ENCODE measurements at places on chromosomes 7 and 10.

DNA sequence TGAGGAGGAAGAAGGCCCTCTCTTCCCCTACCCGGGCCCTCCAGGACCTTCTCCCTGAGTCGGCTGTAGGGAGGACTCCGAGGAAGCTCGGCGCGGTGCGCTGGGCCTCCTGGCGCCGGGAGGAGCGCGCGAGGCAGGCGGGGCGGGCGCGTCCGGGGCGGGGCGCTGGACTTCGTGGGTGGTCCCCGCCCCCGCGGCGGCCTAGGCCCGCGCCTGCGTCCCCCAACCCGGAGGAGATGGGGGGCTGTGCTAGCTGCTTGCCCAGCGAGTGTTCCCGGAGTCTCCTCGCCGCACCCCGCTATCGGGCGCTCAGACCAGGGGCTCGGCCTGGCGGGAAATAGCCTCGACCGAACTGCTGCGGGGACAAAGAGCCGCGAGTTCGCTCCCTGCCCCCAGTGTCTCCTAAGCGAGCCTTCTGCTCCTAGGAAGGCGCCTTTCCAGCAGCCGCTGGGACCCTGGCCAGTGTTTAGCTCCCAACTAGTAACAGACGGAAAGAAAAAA is 19.2 kb upstream of the SMO start:
- no peak for DNase-seq

GRCh38 chr10:16505161-16505560 is 16.5 kb downstream of the C1QL3 start:
- DNase-seq: no peak

- DNase-seq: no peak
Measured at GRCh38 chr10:69278446-69278963, at the start of gene HK1. Gene HK1, plus strand, starts transcription at chr10:69278496.

DNA sequence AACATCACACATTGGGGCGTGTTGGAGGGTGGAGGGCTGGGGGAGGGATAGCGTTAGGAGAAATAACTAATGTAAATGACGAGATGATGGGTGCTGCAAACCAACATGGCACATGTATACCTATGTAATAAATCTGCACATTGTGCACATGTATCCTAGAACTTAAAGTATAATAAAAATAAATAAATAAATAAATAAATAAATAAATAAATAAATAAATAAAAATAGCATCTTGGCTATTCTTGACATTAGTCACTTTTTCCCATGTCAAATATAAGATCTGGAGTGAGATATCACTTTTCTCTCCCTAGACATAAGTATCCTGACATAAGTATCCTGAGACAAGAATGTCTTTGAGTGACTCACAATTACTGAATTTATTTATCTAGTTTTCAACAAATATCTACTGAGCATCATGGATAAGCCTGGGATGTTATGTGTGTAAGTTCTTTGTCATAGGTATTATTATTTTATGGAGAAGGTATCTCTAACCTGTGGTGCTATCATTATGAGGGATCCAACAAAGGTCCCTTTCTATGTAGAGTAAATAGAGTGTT is 691.3 kb downstream of the SORCS1 start:
- DNase-seq: no peak

- DNase-seq: no peak
Measured at GRCh38 chr7:38880454-38880853, 28.5 kb downstream of the VPS41 start.

GRCh38 chr10:123909866-123910265 is 18.3 kb upstream of the CPXM2 start:
- no peak for DNase-seq

GRCh38 chr7:74043523-74043951 is 15.6 kb downstream of the ELN start:
- no peak for DNase-seq

- DNase-seq: peak; percentile 18
Measured at GRCh38 chr7:114922652-114923402, 933 bp downstream of the MDFIC start.

DNA sequence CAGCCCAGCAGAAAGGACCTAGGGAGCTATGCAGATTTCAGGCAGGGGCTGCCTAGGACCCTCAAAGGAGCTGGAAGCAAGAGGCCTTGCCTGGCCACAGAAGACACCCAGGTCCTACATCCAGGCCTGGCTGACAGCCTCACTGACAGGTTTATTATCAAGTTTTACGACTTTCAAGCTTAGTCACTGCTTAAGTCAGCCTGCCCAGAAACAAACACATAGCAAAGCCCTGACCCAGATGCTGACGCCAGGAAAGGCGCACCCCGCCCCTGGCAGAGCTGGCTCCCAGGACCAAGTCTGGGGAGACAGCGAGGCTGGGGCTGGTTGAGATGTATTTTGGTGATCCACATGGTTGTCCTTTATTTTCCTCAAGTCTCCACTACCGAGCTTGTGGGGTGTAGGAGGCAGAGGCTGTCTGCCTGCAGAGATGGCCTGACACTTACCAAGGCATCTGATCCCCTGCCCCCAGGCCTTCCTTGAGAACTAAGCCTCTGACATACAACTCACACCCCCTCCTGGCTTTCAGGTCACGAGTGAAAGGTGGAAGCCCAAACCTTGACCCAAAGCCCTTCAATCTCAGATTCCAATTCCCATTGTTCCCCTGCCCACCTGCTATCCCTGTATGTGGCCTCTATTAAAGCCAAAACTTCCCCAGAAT is 80.7 kb upstream of the EMX2 start:
- DNase-seq: peak; percentile 85

DNA sequence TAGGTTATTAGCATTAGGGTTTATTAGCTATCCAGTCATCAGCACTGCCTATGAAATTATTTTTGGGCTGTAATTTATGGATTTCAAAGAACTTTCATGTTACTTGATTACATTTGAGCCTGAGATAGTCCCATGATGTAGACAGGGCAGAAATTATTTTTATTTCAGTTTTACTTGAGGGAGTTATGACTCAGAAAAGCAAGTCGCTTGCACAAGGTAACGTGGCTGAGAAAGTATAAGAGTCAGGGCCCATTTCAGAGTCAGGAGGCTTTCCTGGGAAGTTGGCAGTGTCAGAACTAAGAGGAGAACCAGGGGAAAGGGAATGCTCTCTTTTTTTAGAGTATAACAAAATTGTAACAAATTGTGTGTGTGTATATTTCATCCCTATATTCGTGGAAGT is 16.5 kb downstream of the GATA3 start:
- no peak for DNase-seq

GRCh38 chr7:70334871-70335270 is 736.6 kb downstream of the AUTS2 start:
- DNase-seq: no peak

DNA sequence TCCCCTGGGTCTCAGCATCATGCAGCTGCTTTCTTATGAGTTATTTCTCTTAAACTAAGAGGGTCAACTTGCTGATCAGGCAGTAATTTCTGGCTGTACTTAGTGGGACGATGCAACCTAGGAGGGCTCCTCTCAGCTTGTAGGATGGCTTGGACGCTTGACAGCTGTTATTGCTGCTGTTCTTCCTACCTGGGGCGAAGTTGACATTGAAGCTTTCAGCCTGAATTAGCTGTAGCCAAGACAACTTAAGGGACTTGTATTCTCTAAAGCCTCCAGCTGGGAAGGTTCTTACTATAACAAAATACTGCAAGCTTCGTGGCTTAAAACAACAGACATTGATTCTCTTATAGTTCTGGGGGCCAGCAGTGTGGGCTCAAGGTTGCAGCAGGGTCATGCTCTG is 224.9 kb downstream of the ACTR3B start:
- DNase-seq: no peak

GRCh38 chr7:157474685-157475084 is 137.9 kb downstream of the DNAJB6 start:
- DNase-seq: peak; percentile 36
